ENCODE measurements at places on chromosomes 3 and 15.

GRCh38 chr15:61530769-61531168 lies 301.7 kb upstream of the RORA start:
- DNase-seq = no peak

DNA sequence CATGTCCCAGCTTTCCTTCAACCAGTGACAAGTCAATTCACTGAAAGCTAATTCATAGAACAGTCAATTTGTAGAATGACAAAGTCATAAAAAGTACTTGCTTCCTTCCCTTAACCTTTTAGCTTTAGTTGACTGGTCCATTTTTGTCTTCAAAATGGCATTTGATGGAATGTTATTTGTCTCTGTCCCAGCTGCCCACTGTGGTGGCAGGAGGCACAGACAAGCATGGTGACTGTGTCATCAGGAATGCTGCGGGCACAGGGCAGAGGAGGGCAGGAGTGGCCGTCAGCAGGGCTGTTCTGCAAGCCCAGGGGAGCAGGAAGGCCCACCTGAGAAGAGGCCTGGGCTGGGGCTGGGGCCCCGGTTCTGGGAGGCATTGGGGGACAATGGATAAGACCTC lies 10.0 kb downstream of the IQSEC1 start:
- no peak for DNase-seq

DNA sequence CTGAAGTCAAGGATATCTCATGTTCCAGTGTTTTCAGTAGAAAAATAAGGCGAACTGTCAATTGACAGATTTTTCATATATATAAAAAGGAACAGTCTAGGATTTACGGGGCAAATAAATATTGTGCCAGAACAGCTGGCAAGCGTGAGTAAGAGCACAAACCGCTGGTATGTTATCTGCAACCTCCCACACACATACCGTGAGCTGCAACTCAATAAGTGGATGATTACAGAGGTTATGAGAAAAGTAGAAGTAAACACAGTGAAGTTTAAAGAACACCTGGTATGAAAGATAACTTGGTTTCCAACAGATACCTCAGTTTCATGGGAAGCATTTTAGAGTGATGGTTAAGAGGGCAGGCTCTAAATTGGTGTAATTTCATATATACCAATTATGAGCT lies 733.4 kb downstream of the TUSC7 start:
- DNase-seq = no peak

GRCh38 chr3:10238345-10239183 lies 9.7 kb upstream of the TATDN2 start:
- no peak for DNase-seq

- DNase-seq = peak; percentile 41
Measured at GRCh38 chr15:80945605-80946004, 44.0 kb downstream of the MESD start.

DNA sequence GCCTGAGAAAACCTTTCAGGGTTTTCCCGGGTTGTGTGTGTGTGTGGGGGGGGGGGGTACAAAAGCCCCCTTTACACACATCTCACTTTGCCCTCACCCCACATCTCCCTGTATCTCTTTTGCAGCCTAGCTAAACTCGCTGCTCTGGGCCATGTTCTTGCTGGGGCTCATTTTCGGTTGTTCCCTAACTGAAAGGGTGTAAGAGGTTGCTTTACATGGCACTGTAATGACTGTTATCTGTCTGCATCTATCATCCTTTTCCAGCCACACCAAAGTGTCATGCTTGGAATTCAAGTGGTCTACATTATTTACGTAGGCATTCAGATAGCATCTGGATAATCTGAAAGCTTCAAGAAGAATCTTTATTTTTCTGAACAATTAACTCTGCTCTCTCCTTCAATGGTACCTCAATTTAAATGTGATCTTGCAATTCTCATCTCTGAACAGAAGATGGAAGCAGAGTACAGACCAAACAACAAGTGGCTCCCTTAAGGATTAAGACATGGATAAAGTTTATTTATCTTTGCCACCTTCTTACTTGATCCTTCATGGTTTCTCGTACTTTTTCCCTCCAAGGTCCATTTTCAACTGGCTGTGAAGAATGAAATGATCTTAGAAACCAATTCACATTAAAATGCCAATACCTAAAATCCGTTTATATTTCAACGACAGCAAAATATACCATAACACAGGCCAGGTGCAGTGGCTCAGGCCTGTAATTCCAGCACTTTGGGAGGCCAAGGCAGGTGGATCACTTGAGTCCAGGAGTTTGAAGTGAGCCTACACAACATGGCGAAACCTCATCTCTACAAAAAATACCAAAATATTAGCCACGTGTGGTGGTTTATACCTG lies 34.9 kb downstream of the DCLK3 start:
- peak; percentile 51 for DNase-seq

GRCh38 chr15:78239811-78240210 lies 5.4 kb upstream of the ACSBG1 start:
- DNase-seq = no peak

- DNase-seq = no peak
Measured at GRCh38 chr3:130741946-130742610, 4.6 kb downstream of the PIK3R4 start.

DNA sequence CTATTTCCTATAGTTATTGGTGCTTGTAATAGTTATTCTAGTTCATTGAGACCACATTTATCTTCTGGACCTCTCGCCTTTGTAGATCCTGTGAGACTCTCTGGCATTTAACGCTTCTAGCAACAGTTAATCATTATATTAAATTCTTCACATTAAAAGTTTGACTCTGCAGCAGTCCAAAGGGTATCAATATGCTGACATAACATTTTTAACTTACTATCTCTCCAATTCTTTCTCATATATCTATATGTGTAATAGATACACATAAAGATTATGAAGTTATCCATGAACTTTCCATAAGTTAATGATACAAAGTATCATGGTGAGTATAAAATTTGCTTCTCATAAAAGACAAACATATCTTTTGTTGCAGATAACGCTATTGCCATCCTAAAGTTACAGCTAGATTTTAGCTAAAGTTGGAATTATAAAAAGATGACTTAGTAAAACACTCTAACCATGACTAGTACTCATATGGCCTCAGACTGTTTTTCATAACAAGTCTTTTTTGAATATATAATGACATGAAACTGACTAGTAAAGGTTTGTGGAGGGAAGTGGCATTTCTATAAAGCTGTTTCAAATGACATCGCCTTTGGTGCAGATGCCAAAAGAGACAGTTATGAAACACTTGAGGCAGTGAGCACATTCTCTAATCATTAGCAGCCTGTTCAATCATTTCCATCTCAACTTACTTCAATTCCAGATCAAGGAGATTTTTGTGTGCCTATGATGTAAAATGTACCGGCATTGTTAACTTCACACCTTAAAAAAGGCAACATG lies 379.3 kb upstream of the CBLB start:
- no peak for DNase-seq

DNA sequence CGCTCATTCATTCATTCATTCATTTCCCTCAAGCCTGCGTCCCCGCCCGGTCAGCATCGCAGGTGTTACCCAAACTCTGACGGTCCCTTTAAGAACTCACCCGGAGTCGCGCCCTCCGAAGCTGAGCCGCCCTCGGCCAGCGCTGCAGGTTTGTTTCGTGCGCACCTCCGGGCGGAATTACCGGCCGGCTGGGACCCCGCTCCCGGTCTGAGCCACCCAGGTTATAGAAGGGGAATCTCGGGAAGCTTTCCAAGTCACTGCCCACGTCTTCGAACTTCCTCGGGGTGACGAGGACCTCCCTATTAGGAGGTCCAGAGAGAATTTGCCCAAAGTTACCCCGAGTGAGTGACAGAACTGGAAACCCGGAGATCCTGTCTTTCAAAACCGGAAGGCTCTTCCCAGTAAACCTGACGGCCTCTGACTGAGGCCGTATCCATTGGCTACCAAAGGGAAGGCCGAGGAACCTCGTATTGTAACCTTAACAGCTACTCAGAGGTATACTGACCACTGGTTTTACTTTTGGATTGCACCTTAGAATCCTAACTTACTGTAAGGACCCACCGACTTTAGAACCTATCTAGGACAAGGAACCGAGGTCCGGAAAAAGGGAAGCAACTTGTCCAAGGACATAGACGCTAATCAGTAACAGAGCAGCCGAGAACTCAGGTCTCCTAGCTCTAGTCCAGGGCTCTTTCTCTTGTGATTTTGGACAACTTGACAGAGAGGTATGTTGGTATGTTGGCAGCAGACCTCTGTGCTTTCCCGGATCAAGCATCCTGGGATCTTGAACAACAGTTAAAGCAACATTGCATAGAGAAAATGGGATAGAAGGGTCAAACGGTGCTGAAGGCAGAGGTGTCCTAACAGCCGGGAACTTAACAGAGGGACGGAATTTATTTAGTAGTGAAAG lies 788 bp upstream of the DLG1 start:
- peak; percentile 25 for DNase-seq

DNA sequence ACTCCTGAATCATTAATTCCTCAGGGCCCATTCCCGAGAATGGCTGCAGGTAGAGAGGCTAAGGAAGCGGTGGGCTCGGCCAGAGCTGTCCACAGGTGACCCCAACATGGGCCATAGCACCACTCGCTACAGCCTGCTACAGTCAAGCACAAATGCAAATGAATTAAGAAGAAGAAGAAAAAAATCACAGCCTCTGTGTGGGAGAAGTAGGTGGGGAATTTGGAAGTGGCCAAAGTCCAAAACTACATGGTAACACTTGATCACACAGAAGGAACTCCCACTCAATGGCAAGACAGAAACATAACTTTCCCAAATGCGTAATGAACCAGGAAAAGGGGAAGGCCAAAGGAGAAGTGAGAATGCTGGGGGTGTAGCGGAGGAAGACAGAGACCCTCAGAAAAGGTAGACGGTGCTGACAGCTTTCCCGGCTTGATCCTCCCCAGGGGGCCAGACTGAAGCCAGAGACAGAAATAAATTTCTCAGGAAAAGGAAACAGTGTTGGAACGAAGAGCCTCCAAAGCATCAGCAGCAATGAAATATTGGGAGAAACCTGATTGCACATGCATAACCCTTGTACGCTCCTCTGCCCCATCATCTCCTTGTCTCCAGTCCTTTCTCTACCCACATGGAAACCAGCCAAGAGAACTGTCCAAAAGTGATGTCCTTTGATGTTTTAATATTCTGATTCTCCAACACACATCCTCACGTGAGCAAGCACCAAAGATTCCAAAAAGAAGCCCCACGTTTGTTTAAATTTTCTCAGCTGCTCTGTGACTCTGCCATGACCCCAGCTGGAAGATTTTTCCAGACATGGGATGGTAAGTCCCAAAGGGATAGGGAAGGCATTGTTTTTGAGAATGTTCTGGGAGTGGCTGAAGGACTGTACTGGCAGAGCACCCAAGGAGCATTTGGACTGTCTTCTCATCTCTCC lies 107.6 kb downstream of the OXNAD1 start:
- peak; percentile 85 for DNase-seq

GRCh38 chr15:80204231-80204630 lies 47.8 kb downstream of the CTXND1 start:
- no peak for DNase-seq

- no peak for DNase-seq
Measured at GRCh38 chr15:77506311-77507142, 85.8 kb downstream of the HMG20A start.

GRCh38 chr15:67140078-67140833 lies 74.9 kb downstream of the SMAD3 start:
- DNase-seq = peak; percentile 30

DNA sequence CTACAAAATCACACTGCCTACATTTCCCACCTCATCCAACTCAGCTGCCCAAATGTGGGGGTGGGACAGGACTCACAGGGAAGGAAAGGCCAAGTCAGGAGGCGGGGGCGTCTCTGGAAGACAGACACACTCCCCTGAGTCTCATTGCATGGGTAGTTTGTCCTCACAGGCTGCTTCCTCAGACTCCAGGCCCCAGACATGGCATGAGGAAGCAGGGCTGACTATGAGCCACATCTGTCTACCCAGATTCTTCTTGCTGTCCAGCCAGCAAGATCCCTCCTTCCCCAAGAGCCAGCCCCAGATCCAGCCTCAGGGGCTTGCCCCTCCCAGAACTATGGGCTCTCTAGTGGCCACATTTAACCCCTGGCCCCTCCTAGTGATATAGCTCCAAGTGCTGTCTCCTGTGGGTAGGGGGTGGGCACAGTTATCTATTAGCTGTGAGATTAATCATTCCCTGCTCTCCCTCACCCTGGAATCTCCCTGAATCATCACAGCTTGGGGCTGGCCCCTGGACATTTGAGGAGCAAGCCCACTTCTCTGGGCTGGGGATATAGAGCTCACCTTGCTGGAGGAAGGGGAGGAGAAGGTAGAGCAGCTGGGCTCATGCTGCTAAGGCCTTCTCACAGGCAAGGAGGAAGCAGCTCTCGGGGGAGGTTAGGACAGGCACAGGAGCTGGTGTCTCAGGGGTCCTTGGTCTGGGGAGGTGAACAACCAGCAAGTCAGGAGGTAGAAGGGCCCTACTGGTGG lies 2.1 kb upstream of the CCDC33 start:
- DNase-seq = no peak

- no peak for DNase-seq
Measured at GRCh38 chr15:68335251-68335650, 57.7 kb downstream of the FEM1B start.

GRCh38 chr3:53978386-53978785 lies 86.7 kb upstream of the SELENOK start:
- no peak for DNase-seq

DNA sequence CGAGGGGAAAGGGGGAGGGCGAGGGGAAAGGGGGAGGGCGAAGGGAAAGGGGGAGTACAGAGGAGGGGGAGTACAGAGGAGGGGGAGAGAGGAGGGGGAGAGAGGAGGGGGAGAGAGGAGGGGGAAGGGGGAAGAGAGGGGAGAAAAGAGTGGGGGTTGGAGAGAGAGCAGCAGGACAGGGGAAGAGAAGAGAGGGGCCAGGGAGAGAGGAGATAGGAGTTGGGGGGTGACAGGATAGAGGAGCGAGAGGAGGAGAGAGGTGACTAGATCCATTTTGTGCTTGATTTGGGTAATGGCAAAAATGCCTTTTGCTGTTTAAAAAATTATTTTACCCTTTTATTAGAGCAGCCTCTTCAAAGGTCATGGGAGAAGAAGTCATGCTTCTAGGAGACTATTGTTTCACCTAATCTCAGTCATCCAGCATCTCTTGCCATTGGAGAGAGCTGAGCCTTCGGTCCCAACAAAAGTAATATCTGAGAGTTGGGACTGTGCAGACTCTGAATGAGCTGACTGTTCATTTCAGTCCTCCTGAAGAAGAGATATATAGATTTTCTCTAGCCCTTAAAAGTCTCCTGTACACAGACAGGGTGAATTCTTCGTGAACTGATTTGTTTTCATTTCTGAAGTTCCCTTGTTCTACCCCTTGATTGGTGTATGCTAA lies 15.1 kb upstream of the TOP2B start:
- no peak for DNase-seq

Measured in B cell (primary cell).